ENCODE measurements at places on chromosomes 12 and 14.

DNA sequence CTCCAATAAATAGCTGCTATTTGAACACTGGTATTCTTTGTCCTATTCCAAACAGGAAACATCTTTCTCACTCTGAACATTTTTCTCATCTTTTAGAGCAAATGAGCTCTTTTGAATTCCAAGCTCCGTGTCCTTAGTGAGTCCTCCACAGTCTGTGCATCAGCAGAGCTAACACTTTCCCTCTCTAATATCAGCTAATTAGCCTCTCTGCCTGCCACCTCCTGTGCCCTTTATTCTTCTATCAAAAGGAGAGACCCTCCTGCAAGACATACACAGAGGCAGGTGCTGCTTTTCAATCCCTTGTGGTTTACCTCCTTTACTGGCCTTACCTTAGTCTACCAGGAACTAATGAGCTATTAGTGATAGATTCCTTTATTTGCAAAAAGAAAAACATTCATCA is 178.5 kb downstream of the SLC35F4 start:
- H3K4me1 ChIP-seq = no peaks in the 10 kb centered on the region
- no peak for DNase-seq
- no peaks in the 10 kb centered on the region for H3K36me3 ChIP-seq
- H3K27me3 ChIP-seq = peaks cover 3% of the 10 kb centered on the region
- H3K4me3 ChIP-seq = no peak overlapping the region
- H3K27ac ChIP-seq = no peak overlapping the region

- no peak overlapping the region for H3K4me3 ChIP-seq
- H3K36me3 ChIP-seq = no peaks in the 10 kb centered on the region
- DNase-seq = no peak
Observed at GRCh38 chr12:106037524-106038298, 101.0 kb downstream of the NUAK1 start.

DNA sequence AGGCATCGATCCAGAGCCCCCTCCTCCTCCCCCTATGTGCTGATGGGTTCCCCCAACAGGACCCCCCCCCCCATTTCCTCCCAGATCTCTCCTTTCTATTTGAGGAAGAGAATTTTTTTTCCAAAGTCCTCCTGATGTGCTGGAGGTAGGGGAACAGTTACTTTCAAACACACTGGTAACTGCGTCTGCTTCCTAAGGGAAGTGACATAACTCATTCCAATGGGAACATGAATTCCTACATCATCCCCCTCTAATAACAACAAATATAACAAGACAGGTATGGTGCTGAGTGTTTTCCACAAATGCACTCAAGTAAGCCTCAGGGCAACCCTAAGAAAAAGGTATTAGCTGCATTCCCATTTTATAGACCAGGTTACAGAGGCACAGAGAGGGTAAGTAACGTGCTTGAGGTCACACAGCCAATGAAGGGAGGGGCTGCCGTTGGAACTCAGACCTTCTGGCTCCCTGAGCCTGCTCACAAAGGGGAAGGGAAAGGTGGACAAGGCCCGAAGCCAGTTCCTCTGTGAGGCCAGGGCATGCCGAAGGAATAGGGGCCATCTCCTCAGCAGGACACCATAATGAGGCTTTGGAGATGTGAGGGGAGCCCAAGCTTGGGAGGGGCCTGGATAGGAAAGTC is 121.1 kb upstream of the NCOR2 start:
- H3K4me1 ChIP-seq = peaks cover 38% of the 10 kb centered on the region
- peaks cover 43% of the 10 kb centered on the region for H3K27me3 ChIP-seq
- H3K36me3 ChIP-seq = no peaks in the 10 kb centered on the region
- no peak for DNase-seq
- H3K27ac ChIP-seq = no peak overlapping the region
- no peak overlapping the region for H3K4me3 ChIP-seq

DNA sequence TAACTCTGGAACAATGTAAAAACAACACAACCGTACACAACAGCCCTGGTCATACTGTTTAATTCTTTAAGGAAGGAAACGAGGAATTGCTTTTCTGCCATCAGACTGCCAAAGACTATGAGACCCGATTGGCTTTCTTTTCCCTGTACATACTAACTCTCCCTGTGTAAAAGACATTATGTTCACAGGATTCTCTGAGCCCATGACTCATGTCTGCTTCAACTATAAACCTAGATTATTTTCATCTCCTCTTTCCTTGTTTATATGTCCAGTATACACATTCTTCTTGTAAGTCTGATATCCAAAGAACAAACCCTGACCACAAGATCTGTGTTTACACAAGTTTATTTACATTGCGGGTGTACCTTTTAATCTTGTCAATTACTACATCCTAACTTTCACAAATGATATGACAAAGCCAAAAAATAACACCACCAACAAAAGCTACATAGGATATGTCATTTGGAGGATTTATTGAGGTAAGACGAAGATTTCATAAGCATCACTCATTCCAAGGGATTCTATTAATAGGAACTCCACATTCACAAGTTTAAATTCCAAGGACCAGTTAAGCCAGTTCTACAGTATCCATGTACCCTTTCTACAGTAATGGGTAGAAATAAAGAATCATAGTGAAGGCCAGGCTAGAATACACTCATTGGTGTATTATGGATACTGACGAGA is 67.3 kb downstream of the STXBP6 start:
- H3K4me3 ChIP-seq = no peak overlapping the region
- no peak overlapping the region for H3K27ac ChIP-seq
- no peaks in the 10 kb centered on the region for H3K27me3 ChIP-seq
- peaks cover 12% of the 10 kb centered on the region for H3K36me3 ChIP-seq
- no peak for DNase-seq

DNA sequence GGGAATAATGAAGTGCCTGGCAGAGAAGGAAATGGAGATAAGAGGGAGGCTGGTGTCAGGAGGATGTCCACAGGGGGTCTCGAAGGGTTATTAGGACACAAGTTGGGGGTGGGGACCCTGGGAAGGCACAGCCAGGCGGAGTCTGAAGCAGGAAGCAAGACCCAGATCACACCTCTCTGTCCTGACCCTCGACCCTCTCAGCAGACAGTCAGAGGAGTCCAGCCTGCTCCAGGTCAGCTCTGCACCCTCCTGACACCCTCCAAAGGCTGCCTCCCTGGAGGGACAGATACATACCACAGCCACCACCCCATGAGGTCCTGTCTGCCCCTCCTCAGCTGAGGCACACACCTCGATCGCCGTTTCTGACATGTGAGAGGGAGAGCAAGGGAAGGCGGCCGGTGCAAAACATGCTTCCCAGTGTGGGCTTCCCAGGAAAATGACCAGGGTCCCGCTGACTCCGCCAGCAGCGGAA is 9.0 kb downstream of the BCL11B start:
- H3K27me3 ChIP-seq = peaks cover 94% of the 10 kb centered on the region
- DNase-seq = no peak
- no peak overlapping the region for H3K27ac ChIP-seq
- H3K4me1 ChIP-seq = peaks cover 93% of the 10 kb centered on the region
- H3K4me3 ChIP-seq = peak overlapping the region; percentile 21

- peaks cover 5% of the 10 kb centered on the region for H3K4me1 ChIP-seq
- H3K27ac ChIP-seq = no peak overlapping the region
- H3K27me3 ChIP-seq = no peaks in the 10 kb centered on the region
Observed at GRCh38 chr14:87184180-87184579, 808.8 kb downstream of the GALC start.

GRCh38 chr14:95667249-95667693 is 19.0 kb upstream of the TCL1B start:
- H3K27ac ChIP-seq = no peak overlapping the region
- no peaks in the 10 kb centered on the region for H3K27me3 ChIP-seq
- peak; percentile 25 for DNase-seq
- H3K36me3 ChIP-seq = no peaks in the 10 kb centered on the region
- H3K4me3 ChIP-seq = no peak overlapping the region

DNA sequence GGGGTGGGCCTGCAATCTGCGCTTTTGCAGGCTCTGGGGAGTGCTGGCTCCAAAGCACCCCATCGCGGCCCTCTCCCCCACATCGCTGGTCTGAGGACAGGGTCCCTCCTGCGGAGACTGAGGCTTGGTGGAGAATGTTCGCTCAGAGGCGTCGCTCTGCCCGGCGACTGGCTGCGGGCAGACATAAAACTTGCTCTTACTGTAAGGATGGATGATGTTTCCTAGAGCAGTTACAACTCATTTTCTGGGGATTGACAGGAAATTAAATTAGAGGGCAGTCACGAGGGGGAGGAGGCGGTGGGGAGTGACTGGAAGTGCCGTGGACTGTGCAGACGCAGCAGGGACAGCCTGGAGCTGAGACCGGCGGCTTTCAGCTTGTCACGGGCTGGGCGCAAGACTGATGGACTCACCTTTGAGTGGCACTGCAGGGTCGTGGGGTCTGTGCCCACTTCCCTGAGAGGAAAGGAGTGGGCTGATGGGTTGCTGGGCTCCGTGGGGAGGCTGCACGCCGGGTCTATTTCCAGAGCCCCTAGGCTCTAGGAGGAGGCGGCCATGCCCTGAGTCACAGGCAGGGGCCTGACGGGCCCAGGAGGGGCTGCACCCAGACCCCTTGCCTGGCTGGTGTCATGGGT is 32.8 kb downstream of the NOC4L start:
- no peak overlapping the region for H3K27ac ChIP-seq
- peaks cover 51% of the 10 kb centered on the region for H3K4me1 ChIP-seq
- no peaks in the 10 kb centered on the region for H3K36me3 ChIP-seq

DNA sequence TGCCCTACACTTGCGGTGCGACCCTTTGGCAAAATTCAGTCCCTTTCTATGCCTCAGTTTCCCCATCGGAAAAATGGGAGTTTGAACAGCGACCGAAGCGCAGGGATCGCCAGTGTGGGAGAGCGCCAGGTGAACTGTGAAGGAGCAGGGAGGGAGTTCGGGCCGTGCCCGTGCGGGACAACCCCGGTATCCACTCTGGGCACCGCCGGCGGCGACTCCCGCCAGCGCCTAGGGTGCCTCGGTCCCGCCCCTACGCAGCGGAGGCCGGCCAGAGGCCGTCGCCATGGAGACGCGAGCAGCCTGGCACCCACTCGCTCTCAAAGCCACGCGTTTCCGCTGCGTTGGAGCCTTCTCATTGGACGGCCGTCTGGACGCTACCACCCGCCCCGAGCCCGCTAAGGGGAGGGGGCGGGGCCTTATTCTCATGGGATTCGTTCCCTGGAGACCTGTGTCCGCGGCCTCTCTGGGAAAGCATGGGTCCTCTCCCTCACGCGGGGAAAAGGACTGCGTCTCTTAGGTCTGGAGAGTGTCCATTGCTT is 729 bp upstream of the MLEC start:
- peaks cover 3% of the 10 kb centered on the region for H3K36me3 ChIP-seq
- peak overlapping the region; percentile 91 for H3K4me3 ChIP-seq
- H3K4me1 ChIP-seq = peaks cover 36% of the 10 kb centered on the region
- peak; percentile 96 for DNase-seq
- peak overlapping the region; percentile 99 for H3K27ac ChIP-seq

GRCh38 chr12:49198431-49199155 is 9.7 kb upstream of the TUBA1A start:
- peaks cover 36% of the 10 kb centered on the region for H3K4me1 ChIP-seq
- H3K27me3 ChIP-seq = no peaks in the 10 kb centered on the region
- no peak for DNase-seq
- no peaks in the 10 kb centered on the region for H3K36me3 ChIP-seq

DNA sequence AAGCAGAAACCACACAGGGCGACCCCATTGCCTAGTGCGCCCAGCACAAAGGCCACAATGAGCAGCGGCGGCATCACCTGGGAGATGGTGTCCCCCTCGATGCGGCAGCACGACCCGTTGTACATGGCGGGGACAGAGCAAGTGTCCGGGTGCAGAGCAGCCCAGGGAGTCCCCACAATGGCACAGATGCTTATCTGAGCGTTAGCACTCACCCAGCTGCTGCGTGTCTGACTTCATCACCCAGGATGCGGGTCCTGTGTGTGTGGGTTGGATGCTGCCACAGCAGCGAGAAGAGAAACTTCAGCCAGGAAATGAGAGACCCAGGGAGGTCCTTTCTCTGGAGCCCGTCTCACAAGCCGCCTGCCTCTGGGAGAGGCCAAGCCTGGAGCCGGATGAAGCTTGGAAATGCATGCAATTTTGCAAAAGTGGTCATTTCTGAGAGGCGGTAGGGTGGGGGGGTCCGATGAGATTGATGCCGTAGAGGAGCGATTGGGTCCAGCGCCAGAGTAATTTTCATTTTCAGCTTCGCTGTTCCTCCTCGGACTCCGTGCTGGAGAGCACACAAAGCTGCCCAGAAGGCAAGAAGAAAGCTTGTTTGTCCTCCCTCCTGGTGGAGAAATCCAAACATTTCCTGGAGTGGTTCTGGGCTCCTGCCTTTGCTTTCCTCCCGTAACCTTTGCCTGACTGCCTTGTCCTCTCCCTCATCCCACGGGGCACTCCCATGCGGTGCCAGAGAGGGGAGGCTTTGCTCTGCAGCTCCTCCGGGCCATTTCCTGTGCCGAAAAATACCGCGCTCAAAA is at the start of gene HCAR1:
TSS of gene HCAR1 (minus strand) at position 630 of the 800 bp plus-strand sequence. CDS start at position 125, 505 bp downstream.
- peaks cover 35% of the 10 kb centered on the region for H3K4me1 ChIP-seq
- no peaks in the 10 kb centered on the region for H3K36me3 ChIP-seq
- peak within 1 kb of the TSS; percentile 96 for H3K27ac ChIP-seq

DNA sequence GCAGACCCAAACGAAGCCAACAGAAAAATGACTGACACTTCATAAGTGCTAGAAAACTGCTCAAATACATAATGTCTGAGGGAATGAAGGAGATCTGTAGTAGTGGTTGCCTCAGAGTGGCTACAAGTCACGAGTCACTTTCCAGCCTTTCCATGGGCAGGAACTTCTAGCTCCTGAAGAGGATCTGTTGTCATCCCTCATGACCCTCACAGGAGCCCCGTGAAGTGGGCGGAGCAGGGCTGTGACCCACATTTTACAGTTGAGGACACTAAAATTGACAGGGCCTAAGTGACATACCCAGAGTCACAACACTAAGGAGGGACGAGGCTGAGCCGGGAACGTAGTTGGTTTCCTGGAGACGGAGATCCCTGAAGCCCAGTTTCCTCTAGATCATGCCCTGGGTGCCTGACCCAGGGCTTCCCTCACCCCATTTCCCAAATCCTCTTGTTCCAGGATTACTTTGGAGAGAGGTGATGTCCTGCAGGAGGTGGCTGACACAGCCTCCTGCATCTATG is 45.8 kb upstream of the P2RX7 start:
- no peak overlapping the region for H3K27ac ChIP-seq
- peaks cover 21% of the 10 kb centered on the region for H3K27me3 ChIP-seq
- H3K4me1 ChIP-seq = peaks cover 11% of the 10 kb centered on the region
- H3K36me3 ChIP-seq = no peaks in the 10 kb centered on the region

GRCh38 chr12:24617471-24617870 is 331.4 kb downstream of the BCAT1 start:
- H3K36me3 ChIP-seq = no peaks in the 10 kb centered on the region
- no peak for DNase-seq
- peaks cover 17% of the 10 kb centered on the region for H3K4me1 ChIP-seq

- peaks cover 22% of the 10 kb centered on the region for H3K4me1 ChIP-seq
- peaks cover 4% of the 10 kb centered on the region for H3K27me3 ChIP-seq
- no peak overlapping the region for H3K27ac ChIP-seq
- no peak overlapping the region for H3K4me3 ChIP-seq
- no peak for DNase-seq
Observed at GRCh38 chr12:67937822-67938221, 51.4 kb upstream of the IFNG-AS1 start.

- peaks cover 8% of the 10 kb centered on the region for H3K27me3 ChIP-seq
- no peaks in the 10 kb centered on the region for H3K4me1 ChIP-seq
- DNase-seq = peak; percentile 76
- no peak overlapping the region for H3K4me3 ChIP-seq
- no peaks in the 10 kb centered on the region for H3K36me3 ChIP-seq
- no peak overlapping the region for H3K27ac ChIP-seq
Observed at GRCh38 chr12:127293507-127294310, 973.3 kb upstream of the TMEM132C start.
